Activated CD4-positive, alpha-beta T cell treated with anti-CD3 and anti-CD28 coated beads, Interleukin-2, Interleukin-4, amounts not matched to agents 100 ng/mL and 50 ng/mL, durations not matched to agents 16 hours and 8 hours (primary cell): ENCODE measurements at places on chromosomes 3 and 15.
A peak's percentile ranks its signal among the peaks of the same experiment; 100 is the strongest.

DNA sequence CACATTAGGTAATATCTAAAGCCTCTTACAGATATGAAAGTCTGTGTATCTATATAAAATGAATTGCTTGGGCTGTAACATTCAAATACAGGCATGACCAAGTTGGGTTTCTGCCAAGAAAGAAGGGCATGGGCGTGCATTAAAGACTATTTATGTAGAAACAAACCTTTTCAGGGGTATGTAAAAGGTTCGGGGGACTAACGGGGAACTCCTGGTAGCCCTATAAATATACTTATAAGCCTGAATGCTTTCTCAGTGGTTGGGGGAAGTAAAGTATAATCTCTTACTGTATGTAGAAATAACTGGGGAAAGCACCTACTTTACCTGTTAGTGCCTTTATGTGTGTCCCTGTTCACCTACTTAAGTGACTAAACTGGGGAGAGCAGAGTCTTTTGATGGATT is 154.5 kb upstream of the TBL1XR1 start:
- no peak for DNase-seq

DNA sequence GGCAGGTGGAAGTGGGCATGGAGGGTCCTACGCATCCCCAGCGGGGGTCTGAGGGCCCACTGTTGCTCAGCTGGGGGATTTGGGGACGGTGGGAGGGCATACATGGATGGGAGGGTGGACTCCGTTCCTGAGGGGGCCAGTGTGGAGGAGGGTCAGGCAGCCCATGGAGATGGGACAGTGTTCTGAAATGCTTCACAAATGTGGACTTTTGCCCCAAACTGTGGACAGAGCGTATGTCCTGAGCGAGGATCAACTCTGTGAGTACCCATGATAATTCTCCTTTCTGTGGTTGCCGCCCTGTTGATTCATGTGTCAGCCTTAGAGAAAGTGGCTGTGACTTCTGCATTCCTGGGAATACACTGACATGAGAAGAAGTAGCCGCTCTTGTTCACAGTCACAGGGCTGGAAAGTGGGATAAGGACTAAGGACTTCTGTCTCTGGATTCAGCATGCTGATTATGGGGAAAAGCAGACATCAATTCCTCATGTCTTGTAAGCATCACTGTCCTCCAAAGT is 33.4 kb downstream of the SMAD3 start:
- no peak for DNase-seq

GRCh38 chr15:97755726-97756125 is 204.8 kb upstream of the ARRDC4 start:
- DNase-seq: no peak

DNA sequence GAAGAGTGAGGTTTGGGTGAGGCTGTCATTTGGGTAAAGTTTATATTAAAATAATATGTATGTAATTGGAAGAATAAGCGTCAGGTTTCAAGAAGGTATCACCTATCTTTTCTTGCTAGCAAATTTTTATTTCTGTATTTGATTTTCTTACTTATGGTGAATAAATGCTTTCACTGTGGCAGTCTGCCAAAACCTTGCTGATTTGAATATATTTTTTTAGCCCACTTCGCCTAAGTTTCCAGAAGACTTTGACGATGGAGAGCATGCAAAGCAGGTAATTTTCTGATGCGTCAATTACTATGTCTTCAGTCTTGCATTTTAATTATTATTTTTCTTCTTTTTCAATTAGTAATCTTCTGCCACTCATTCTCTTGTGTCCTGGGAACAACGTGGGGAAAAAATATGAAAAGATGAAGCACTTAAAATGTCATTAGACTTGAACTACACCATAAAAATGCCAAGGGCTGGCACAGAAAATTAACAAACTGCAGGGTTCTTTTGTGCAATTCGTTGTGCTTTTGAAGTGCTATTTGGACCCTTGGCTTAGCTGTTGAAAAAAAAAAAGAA is 40.4 kb downstream of the SRP14 start:
- no peak for DNase-seq

GRCh38 chr15:92579931-92580470 is 75.6 kb downstream of the FAM174B start:
- no peak for DNase-seq

DNA sequence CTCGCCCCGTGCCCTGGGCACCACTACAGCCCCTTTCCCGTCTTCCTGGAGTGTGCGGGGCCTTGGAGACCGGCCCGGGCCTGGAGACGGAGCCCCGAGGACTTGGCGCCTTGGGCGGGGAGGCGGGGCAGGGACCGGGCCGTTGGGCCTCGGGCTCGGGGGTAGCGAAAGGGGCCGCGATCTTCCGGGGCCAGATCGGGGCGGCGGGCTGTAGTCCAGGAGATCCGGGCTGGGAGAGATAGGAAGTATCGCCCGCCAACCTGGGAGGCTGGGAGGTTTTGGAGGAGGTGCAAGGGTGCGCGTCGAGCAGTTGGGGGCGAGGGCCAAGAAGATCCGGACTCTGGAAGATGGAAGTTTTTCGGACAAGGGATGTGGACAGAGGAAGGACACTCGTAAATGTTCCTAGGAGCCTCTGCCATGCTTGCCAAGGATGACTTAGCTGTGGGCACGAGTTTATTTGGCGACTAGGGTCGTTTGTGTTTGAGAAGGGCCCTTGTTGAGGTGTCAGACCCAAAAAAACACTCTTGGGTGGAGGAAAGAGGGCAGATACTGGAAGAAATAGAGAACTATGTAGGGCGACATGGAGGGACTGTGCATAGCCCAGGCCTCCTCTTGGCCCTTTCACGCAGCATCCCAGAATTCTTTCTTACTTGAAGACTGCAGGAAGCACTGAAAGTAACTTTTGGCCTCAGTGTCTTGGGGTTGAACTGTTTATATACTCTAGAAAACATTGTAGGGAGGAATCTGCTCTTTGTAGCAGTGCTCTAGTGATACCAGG is 712 bp downstream of the RTF1 start:
- no peak for DNase-seq

DNA sequence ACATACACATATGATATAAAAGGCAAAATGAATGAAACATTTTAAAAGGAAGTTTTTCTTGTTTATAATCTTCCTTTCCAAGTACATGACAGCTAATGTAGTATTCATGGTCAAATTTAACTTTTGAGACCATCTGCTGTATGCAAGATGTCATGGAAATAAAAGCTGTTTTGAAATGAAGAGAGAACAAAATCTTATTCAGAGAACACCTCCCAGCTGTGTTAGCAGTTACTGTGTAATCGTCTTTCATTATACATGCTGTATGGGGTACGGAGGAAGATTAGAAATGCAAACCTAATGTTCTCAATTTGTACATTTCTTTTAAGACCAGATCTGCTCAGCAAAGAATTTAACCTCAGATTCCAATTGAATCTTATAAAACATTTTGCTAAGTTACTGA is 1182.3 kb downstream of the OTOL1 start:
- no peak for DNase-seq

DNA sequence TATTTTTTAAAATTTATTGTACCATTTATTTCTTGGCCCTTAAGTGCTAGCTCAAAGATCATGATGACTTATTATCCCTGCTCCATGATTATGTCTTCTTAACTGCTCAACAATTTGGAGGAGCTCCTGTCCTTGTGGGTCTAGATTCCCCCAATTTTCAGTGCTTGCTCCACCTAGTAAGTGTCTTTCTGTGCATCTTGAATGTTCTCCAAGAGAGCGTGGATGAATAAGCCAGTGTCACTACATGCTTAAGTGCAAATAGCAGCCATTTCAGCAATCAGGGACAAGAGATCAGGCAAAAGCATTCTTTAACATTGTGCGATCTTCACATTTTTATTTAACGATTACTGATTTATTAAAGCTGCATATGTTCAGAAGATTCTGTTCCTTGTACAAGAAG is 99.4 kb downstream of the ALCAM start:
- DNase-seq: no peak

DNA sequence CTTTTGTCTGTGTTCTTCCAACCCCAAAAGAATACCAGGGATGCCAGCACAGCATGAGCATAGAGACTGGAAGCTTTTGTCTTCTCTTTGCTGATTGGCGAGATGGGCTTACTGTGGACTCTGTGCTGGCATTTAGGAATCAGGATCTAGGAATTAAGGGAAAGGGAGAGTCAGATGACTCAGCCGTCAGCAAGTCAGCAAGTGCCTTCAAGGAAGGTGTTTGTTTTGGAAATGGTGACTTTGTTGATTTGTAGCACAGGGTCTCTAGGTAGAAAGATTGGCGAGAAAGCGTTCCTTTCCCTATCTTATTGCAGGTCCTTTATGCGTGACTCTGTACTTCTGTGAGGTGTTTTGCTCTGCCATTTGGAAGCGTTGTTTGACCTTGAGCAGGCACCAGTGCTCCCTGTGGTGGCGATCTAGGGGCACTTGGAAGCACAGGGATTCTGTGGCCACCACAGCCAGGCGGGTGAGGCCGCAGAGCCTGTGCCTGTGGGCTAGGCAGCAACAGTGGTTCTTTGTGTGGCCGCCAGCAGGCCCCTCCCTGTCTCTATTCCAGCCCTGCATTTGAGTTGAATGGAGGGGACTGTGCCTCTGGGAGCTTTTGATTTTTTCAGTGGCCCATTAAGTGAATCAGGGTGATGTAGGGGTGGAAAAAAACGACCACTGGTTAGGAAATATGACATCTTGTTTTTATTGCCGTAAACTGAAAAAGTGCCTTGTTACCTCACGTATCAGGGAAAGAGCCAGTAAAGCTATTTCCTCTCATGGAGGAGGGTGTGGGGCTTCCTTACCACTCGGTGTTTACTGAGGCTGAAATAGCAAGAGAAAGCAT is 19.0 kb downstream of the FAN1 start:
- no peak for DNase-seq

DNA sequence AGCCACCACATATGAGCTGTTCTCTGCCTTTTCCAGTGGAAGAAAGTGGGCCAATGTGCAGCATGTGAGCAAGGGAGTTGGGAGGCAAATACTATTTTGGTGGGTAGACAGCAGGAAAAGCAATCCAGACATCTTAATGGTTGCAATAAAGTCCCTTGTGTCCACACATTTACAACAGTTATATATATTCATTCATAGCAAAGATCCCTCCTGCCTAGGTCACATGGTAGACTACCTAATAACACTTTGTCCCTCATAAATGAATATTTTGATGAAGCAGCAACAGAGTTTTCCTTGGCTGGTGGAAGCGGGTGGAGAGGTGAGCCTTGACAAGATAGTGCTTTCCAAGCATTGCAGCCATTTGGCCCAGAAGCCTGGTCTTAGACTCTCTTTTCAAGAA is 6.2 kb upstream of the NSMCE3 start:
- DNase-seq: no peak

GRCh38 chr3:10601151-10601856 is 95.9 kb upstream of the ATP2B2 start:
- DNase-seq: no peak

DNA sequence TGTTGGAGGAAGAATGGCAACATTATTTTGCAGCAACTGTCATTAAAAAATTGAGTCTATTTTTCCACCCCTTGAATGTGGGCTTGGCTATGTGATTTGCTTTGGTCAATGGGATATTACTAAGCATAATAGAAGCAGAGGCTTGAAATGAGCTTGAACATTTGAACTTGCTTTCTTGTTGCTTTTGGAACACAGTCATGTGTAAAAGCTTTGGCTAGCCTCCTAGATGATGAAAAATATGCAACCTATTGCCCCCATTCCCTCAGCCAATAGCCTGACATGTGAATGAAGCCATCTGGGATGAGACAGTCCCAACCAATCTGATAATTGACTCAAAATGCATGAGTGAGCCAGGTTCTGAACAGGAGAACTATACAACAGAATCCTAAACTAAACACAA is 78.4 kb downstream of the PLSCR2 start:
- DNase-seq: no peak

GRCh38 chr3:150830094-150830681 is 67.2 kb upstream of the SIAH2 start:
- DNase-seq: peak; percentile 8

- no peak for DNase-seq
Measured at GRCh38 chr15:99558571-99558970, 7.2 kb upstream of the MEF2A start.

DNA sequence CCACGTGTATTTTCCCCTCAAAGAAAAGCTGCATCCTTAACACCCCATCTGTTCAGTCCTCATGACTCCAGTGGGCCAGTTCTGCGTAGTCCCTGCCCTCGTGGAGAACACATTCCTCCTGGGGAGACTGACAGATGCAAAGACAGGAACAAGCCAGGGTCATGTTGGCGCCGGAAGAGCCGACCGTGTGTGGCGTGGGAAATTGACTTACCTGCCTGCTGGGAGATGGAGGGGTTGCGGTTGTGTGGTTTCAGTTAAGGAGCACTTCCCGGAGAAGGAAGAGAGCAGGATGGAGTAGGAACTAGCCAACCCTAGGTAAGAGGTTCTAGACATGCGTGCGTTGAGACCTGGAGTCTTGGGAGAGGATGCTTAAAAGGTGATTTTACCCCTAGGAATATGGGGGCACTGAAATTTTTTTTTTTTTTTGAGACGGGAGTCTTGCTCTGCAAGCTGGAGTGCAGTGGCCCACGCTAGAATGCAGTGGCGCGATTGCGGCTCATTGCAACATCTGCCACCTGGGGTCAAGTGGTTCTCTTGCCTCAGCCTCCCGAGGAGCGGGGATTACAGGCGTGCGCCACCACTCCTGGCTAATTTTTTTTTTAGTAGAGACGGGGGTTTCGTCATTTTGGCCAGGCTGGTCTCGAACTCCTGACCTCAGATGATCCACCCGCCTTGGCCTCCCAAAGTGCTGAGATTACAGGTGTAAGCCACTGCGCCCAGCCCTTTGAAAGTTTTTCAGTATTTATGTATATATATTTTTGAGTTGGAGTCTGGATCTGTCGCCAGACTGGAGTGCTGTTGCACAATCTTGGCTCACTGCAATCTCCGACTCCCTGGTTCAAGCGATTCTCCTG is 1.4 kb downstream of the VHL start:
- DNase-seq: peak; percentile 38

GRCh38 chr3:128697341-128697740 is 28.6 kb upstream of the RAB7A start:
- no peak for DNase-seq

GRCh38 chr15:52677593-52678467 is 1.4 kb downstream of the ATOSA start:
- DNase-seq: peak; percentile 61

DNA sequence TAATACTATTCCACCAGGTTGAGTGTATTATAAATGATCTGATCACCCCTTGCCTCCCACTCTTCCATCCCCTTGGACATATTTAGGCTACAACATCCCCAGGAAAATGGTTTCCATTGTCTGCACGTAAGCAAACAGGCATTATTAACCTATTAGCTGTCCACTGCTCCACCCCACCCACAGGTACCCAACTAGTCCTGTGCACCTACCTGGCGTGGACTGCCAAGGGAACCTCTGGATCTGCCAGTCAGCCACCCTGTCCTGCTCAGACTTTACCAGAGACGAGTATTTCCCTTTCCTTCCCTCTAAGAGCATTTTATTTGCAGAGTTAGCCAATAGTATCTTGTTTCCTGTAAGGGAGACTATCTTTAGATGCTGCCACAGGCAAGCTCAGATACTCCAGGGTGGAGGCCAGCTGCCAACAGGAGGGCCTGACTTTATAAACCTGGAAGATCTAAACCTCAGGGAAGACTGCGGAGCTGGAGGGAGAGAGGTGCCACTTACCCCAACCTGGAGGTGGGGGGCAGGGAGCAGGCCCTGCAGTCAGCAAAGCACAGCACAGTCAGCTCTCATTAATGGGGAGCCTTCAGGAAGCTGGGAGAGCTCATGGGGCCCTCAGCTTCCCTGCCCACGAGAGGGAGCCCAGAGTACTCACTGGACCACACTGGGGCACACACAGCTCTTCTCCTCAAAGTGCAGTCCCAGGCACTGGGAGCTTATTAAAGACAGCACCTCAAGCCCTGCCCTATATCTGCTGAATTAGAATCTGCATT is at the start of gene CX3CR1:
CX3CR1 (minus strand) TSS at position 292 of the 773 bp plus-strand sequence. CDS start 13,527 bp downstream, outside the sequence.
- DNase-seq: no peak

- no peak for DNase-seq
Measured at GRCh38 chr3:44100298-44100695, 141.4 kb upstream of the TOPAZ1 start.
